Cortex of kidney (tissue), 1 donor: ENCODE measurements at places on chromosomes 1 and 21.

DNA sequence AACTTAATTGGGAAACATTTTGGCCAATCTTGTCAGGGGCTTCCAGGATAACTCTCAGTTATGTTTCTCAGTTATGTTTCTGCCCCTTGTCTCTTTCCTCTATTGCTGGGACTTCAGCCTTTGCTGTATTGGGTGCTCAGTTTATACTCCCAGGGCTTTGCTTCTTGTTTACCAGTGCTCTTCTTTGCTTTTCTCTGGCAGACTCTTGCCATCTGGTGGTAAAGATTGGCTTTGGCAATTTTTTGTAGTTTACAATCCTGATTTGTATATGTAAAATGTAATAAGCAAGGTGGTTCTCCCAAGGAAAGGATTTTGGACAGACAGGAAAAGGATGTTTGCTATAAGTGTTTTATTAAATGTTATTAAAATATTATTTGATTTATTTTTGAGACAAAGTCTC is 37.9 kb downstream of the FABP3 start:
- DNase-seq, result no peak

GRCh38 chr1:23530747-23531561 is at the start of gene E2F2:
TSS of gene E2F2 (minus strand) at chr1:23531233. CDS start at chr1:23530793, 440 bp downstream.
- DNase-seq, result no peak

DNA sequence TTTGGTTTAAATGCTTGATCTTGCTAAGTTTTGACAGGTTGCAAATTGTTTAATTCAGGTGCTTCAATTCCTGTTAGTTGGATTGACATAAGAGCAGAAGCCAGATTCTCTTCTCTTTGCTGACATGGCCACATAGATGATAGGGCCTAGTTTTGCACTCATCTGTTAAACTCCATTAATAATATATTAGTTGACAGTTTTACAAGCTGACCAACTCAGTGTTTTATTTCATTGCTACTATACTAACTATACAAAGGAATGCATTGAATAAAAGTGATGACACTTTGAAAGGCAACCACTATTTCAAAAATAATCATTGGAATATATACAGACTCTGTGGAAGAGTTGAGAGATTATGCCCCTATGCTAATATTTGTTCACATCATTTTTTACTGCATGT is 255.6 kb upstream of the DPYD start:
- no peak for DNase-seq

DNA sequence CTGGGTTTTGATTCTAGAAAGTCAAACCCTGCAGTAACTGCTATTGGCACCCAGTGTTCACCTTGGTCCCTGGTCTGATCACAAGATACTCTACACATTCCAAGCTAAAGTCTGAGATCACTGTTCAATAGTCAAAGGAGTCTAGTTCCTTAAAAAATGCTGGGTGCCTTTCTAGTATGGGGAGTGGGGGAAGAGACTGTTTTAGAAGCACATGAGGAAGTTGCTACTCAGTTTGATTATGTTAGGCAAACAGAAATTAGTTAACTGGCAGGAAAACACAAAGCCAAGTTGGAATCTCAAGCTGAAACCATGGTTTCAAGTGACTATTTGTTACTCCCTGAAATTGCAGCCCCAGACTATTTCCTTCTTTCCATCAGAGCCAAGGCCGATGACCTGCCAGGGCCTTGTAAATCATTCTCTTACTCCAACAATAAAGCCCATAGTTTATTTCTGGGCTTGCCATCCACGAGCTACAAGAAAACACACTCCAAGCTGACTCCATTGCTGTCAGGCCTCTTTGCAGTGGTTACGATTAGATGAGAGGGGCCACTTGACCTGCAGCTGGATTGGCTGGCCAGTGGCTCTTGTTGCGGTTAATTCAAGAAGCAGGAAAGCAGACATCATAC is 21.1 kb upstream of the VTCN1 start:
- DNase-seq, result no peak

- no peak for DNase-seq
Observed at GRCh38 chr1:50193002-50193401, 84.3 kb downstream of the ELAVL4 start.

- no peak for DNase-seq
Observed at GRCh38 chr1:153430166-153430553, 13.8 kb downstream of the S100A7A start.

GRCh38 chr1:18549906-18550305 is 69.2 kb downstream of the KLHDC7A start:
- DNase-seq, result no peak

DNA sequence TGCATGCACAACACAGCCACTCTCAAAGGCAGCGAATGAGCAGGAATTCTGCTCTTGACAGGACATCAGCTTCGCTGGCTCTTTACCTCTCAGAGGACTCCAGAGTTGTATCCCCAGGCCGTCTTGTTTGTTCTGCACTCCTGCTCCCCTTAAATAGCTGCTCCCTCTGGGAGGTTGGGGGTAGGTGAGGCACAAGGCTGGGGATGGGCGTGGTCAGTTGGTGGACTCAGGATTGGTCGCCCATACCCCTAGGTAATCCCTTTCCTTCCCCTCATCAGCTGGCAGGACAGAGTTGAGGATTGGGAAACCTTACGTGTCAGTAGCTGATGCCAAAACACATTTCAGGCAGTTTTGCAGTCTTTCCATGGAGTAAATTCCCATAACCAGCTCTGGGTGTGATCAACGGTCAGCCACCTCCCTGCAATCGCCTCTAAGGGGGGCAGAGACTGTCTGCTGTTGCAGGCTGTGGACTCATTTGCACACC is at the start of gene PLA2G2A:
Gene PLA2G2A, minus strand, starts transcription at position 125 of the 484 bp plus-strand sequence. CDS start 845 bp downstream, outside the sequence.
- no peak for DNase-seq
